ENCODE measurements at places on chromosomes 3 and 15.

DNA sequence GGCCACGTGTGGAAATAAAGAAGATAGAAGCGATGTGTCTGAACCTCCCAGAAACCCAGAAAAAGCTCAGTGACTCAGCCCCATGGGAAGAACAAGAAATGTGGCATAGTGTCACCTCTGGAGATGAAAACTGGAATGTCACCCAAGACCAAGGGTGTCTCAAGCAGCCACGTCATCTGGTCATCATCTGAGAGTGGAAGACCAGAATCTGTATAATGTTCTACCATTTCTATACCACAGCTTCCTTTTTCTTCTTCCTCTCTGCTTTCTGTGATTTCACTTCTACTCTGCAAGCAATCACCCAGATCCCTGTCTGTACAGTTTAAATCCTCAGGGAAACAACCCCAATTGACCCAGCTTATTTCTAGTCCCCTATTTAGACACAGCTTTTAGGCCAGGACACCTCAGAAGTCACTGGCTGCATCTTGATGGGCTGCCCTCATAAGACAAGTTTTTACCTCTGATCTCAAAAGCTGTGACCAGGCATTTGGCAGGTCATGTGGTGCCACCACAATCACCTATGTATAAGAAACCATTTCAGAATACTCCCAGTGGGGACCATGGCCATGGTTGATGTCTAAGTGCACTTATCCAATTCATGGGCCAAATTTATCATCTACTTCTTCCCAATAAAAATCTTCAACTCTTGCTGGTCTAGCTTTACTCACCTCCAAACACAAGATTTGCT lies 278.5 kb upstream of the UMPS start:
- DNase-seq: no peak

- no peak for DNase-seq
Measured at GRCh38 chr15:44158111-44158510, 37.0 kb downstream of the FRMD5 start.

DNA sequence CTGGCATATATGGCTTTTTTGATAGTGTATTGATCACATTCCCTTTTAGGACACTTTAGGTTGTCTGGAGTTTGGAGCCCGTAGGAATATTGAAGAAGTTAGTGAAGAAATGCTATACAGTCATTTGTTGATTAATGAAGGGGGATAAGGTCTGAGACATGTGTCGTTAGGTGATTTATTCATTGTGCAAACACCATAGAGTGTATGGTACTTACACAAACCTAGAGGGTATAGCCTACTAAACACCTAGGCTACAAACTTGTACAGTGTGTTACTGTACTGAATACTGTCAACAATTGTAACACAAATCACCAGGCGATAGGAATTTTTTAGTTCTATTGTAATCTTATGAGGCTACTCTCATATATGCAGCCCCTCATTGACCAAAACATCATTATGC lies 3.3 kb downstream of the TPM1 start:
- DNase-seq: no peak

DNA sequence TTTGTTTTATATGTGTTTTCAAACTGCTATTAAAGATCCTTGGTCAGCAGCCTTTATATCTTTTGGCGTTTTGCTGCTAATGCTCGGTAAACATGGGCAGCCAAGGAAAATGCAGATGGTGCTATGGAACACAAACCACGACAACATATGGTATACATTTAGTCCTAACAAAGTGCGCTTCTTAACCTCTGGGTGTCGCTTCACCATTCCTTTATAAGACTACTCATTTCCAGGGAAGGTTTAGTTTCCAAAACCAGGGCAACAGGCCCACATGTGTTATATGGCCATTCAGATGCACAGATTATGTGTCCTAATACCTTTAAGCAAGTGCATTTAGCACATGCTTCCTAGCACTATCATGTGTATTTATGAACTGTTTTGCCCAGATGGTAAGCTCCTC lies 14.7 kb downstream of the SHOX2 start:
- DNase-seq: no peak

- no peak for DNase-seq
Measured at GRCh38 chr15:53324061-53324460, 435.4 kb downstream of the WDR72 start.

GRCh38 chr15:71635735-71636134 lies 174.6 kb upstream of the NR2E3 start:
- no peak for DNase-seq

DNA sequence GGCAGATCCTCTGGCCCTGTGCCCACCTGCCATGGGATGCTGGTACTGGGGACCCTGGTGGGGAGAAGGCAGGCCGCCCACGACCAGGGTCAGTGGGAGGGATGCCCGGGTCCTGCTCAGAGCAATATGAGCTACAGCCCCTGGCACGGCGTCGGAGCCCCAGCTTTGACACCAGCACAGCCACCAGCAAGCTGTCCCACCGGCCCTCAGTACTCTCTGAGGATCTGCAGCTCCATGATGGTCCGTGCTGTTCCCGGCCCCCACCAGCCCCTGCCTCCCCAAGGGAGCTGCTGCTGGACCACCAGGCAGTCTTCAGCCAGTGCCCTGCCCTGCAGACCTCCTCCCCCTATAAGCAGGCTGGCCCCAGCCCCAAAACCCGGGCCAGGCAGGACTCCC lies 11.5 kb downstream of the DISP2 start:
- DNase-seq: no peak

DNA sequence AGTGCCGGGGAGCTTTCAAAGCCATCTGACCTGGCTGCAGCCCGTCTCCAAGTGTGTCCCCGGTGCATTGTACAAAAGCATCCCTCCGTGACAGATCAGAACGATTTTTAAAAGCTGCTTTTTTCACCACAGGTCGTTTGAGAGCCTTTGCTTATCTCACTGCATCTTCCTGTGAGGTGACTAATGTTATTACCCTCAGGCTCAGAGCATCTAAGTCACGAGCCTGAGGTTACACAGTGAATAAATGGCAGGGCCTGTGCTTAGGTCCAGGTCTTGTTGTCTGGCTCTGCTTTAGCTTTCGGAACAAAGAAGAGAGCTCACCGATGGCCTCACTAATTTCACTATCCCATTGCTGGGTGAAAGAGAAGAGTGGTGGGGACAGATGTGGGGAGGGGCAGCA lies 83.3 kb downstream of the SEC22A start:
- no peak for DNase-seq

Measured in activated naive CD8-positive, alpha-beta T cell treated with anti-CD3 and anti-CD28 coated beads, Interleukin-2, amount 50 U/mL, for 16 hours (primary cell).